ENCODE measurements at places on chromosomes 12 and 14.

DNA sequence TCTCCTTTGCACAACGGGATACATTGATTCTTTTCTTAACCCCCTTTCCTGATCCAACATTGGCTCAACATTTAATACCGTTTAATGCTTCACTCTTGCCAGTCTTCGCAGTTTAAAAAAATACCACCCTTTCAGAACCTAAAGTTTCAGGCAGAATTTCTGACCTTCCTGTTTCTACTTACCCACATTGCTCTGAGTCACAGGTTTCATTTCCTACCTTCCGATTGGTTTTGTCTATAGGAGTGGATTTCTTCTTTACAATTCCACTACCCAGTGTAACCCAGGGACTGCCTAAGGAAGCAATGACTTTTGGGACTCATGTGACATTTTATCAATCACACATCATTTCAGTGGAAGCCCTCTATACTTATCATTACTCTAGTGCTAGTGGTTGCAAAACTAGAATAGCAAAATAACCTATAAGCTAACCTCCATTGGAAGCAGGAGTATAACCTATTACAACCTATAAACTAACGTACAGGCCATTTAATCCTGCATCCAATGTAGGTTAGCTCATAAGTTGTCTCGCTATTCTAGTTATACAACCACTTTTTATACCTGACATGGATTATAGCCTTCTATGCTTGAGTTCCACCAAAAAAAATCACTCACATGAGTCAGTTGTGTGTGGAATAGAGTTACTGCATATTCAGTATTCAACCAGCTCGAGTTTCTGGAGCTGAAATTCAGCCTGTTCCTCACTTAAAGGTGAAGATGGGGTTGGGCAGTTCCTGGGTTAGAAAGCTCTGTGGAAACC, 64.9 kb upstream of the KITLG start:
- no peak for DNase-seq

DNA sequence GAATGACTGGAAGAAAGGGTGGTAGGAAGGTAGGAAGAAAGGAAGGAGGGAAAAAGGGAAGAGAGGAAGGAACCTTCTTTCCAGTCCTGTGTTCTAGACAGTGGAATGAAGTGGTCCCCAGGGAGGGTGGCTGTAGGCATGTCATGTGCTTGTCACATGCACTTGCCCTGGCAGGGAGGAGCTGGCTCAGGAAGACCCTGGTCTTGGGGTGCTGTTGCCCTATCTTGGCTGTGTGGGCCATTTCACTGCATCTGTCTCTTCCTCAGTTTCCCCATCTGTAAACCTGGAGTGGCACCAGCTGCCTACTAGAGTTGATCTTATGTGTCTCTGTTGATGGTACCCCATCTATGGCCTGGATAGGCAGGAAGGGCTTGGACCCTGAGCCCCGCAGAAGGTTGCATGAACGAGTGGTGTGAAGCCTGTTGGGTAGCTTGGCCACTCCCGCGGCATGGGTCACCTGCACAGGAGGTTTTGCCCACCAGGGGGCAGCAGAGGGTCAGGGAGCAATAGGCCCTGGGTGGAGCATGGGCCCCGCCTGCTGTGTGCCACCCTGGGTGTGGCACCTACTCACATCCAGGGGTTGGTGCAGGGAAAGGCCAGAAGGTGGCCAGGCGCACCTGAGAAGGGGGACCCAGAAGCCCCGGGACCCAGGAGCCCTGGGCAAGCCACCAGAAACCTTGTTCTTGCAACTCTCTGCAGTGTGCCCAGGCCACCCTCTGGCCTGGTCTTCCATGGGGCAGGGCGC, 25.1 kb downstream of the MEG3 start:
- peak; percentile 59 for DNase-seq

DNA sequence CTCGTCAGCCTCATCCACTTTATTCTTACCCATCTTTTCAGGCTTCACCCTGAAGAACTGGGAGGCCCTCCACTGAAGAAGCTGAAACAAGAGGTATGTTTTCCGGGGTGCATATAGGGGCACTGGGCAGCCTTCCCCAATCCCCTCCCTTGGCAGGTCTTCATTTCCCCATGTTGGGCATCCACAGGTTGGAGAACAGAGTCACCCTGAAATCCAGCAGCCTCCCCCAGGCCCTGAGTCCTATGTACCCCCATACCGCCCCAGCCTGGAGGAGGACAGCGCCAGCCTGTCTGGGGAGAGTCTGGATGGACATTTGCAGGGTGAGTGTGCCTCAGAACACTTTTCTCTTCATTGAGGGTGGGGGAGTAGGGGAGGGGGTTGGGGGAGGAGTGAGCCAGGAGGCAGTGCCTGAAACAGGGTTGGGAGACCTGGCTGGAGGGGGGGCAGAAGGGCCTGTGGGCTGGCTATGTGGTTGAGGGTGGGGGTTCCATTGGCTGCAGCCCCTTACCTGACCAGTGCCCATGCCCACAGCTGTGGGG, 4.0 kb downstream of the NAB2 start:
- no peak for DNase-seq

DNA sequence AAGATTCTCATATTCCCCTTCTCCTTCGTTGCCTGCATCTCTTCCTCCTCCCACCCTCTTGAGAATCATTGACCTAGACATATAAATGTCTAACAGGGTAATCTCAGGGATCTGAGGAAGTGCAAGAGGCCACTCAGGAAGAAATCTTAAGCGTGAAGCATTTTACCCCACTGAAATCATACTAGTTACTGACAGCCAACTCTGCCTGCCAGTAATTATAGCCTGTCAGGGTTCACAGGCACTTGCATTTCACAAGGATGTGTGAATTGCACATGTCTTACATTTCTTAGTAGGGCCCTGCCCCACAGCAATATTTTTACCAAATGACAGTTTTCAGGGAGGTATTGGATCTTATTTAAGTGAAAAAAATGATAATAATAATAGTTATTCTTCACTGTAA, 127.2 kb downstream of the SLC15A5 start:
- no peak for DNase-seq

DNA sequence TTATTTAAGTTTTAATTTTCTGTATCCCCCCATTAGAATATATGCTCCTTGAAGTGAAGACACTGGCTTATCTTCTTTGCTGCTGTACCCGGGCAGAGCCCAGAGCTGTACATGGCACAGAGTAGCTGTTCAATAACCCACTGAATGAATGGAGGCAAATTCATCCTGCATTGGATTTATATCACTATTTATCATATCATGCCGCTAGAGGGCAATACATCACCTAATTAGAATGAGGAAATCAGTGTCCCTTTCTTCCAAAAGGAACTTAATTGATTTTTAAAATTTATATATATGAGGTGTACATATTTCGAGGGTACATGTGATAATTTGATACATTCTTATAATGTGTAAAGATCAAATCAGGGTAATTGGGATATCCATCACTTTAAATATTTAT, 89.2 kb upstream of the TMEM260 start:
- DNase-seq = no peak

DNA sequence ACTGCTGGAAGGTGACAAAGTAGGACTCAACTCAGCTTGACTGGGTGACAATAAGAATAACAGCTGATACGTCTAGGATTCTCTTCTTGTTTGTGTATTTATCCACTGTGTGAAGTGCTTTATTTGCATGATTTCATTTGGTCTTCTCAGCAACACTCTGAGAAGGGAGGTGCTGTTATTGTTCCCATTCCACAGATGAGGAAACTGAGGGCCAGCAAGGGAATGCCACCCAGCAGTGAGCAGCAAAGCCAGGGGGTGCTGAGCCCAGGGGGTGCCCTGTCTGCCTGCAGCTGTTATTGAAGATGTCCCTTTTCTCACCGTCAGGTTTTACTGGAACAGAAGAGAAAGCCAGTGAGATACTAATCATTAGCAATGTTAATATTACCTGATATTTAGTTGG, 62.8 kb downstream of the RNFT2 start:
- no peak for DNase-seq

- DNase-seq = no peak
Observed at GRCh38 chr12:7060353-7060954, at the start of gene C1S. Gene C1S (plus strand): TSS chr12:7060718. CDS start chr12:7061913, 1,195 bp downstream.

- DNase-seq = no peak
Observed at GRCh38 chr12:31265722-31266121, 60.2 kb downstream of the SINHCAF start.

GRCh38 chr12:38711054-38711453, 194.3 kb downstream of the CPNE8 start:
- DNase-seq = no peak

DNA sequence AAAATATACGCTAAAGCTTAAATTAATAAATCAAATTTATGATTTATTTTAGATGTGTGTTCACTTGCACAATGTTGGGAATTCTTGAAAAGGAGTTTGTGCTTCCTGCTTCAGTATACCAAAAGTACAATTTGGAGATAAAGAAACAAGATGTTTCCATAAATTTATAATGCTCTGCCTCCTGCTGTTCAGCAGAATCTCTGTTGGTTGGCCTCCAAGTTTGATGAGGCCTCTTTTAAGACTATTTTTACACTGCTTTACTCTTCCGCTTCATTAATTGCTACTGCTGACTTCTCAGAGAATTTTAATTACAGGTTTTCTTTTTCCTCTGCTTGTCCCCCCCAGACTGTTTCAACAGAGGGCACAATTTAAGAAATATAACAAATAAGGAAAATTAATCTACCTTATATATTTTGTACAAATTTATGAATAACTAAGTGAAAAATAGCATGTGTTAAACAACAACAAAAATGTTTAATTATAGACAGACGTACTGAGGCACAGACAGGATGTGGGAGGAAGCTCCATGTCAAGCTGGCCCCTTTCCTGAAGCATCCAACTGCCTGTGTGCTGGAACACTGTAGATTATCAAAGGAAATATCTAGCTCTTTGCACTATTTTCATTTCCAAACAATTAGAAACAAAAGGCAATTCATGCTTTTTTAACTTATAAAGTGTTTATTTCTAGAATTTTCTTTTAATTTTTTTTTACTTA, 83.9 kb downstream of the PIK3C2G start:
- DNase-seq = no peak

- no peak for DNase-seq
Observed at GRCh38 chr12:47576289-47576945, 129.4 kb downstream of the RPAP3 start.

DNA sequence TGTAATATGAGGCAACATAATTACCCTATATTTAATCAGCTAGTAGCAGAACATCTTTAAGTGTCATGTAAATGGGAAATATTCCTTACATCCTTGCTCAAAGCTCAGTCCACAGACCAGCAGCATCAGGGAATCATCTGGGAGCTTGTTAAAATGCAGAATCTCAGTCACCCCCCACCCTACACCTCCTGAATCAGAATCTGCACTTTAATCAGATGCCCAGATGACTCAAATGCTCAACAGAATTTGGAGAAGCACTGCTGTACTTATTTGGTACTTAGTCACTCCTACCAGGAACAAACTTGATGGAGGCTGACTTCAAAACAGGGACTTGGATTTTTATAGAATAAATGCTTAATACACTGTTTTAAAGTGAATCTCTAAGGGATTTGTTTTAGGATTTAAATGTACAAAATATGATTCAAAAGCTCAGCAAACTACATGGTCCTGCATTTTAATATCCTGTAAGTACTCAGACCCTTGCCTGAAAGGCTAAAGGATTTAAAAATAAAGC, 96.5 kb downstream of the ARMH4 start:
- no peak for DNase-seq

DNA sequence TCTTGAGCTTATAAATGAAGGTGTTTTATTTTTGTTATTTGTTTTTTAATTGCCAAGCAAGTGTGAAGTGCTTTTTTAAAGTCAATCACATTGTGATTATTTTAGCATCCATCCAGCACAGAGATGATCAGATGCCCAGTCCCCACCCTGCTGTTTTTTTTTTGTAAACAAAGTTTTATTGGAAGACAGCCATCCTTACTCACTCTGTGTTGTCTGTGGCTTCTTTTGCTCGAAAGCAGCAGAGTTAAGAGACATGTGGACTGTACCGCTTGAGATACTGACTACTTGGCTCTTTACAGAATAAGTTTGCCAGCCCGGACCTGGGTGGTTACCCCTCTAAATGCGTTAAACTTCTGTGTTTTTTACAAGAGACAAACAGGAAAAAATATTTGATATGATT, 30.9 kb upstream of the AMN start:
- no peak for DNase-seq

DNA sequence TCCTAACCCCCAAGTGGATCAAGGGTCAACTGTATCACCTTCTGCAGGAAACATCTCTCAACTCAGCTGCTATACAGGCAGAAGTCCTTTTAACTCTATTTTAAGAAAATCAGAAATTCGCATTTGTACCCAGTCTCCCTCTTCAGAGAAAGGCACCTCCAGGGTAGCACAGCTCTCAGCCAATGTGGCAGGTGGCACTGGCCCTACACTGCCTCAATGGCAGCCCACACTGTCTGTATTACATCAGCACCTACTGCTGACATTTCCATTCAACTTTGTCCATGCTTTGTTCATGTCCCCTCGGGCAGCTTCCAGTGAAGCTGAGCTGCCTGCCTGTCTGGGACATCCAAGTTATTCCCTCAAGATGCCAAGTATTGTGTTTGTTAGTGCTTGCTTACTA, 8.8 kb downstream of the SPTSSA start:
- DNase-seq = no peak

GRCh38 chr12:25784669-25785068, 173.8 kb upstream of the RASSF8 start:
- DNase-seq = no peak

GRCh38 chr12:70839544-70839943, 81.0 kb downstream of the PTPRR start:
- DNase-seq = no peak

DNA sequence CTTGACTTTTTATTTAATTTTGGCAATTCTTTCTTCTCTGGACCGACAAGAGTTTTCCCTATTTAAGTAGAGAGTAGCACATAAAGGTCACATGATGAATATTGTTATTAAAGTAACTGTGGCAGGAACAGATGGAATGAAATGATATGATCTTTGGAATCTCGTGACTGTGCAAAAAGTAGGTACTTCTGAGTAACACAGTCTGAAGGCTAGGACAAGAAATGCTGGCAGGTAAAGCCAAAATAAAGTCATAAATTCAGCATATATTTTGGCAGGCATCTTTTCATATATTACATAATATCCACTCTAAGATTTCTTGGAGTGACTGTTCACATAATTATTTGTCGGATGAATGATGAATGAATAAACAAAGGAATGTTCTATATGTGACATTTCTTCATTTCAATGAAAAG, 121.4 kb downstream of the EFCAB11 start:
- no peak for DNase-seq

- DNase-seq = no peak
Observed at GRCh38 chr12:88052686-88053085, 23.5 kb upstream of the C12orf50 start.

- no peak for DNase-seq
Observed at GRCh38 chr12:26017484-26018211, 59.2 kb downstream of the RASSF8 start.

DNA sequence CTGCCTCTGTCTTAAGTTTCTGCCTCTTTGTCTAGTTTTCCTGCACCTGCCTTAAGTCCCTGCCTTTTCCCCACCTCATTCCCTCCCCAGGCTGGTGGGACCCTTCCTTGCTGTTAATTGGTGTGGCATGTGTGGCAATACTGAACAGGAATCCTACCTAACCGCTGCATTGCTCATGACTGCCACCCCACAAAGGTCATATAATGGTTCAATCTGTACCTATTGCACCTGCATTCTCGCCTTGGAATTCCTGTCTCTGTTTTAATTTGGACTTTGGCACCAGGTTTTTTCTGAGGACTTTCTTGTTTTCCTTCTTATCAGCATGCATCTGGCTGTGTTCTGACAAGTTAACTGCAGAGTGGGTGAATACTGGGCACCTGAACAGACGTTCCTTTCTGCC, 966.2 kb upstream of the TMEM132C start:
- no peak for DNase-seq

Measured in activated T-helper 1 cell treated with anti-CD3 and anti-CD28 coated beads, Interleukin-12 subunit alpha, Interleukin-12 subunit beta, Interleukin-2, Interleukin-4 antibody, amounts not matched to agents 30 ng/mL and 10 ng/mL and 1 ng/mL, durations not matched to agents 14 hours and 24 hours and 36 hours (primary cell).